CD4-positive, alpha-beta T cell treated with Interferon alpha-2 for 1 hour (primary cell): ENCODE measurements at places on chromosomes 13 and 19.

GRCh38 chr13:47139519-47139918 is 242.7 kb upstream of the HTR2A start:
- DNase-seq: no peak

DNA sequence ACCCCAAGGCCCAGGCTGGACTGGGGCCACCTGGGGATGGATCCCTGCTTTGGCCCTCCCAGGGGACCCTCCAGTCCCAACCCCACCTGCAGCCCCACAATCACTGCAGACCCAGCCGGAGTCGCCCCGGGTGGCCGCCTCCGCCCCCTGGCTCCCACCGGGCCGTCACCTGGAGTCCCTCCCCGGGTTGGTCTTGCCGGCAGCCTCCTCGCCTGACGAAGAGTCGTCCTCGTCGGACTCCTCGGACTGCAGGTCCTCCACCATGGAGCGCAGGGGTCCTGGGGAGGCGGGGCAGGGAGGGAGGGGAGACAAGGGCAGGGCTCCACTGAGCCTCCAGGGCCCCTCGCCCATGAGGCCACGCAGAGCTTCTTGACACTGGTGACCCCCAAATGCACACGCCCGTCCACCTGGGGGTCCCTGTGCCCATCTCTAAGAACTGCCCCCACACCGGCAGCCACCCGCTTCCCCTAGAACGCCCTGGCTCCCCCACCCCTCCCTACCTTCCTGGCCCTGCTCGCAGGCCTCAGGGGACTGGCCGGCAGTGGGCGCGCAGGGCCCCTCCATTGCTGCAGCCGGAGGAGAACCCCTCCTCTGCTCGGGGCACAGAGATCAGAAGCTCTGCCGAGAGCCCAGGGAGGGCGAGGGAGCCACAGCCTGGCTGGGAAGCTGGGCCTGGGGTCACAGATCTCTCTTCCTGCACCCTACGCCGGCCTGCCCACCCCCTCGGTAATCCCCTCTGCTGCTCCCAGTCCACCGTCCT is 63.4 kb downstream of the MLLT1 start:
- DNase-seq: no peak

DNA sequence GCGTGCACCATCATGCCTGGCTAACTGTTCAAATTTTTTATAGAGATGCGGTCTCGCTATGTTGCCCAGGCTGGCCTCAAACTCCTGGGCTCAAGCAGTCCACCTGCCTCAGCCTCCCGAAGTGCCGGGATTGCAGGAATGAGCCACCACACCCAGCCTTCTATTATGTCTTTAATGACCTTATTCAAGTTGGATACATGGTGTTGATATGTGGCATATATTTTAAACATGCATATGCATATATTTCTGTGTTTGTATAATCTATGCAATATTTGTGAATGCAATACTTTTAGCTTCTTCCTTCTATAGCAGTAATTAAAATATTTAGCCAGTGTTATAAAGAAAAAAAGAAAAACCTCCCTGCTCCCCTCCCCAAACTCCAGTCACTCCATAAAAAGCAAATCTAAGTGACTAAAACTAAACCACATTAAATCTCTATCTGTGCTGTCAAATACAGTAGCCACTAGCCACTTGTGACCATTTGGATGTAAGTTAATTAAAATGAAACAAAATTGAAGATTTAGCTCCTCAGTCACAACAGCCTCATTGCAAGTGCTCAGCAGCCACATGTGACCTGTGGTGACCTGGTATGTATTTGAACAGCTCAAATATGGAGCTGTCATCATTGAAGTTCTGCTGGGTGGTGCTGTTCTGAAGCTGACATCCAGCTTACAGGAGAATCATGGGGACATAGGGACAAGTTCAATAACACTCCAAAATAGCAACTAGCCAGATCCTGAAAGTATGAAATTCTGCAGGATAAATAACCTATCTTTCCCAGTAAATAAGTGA is 27.4 kb downstream of the FCGBP start:
- no peak for DNase-seq

- no peak for DNase-seq
These were observed 156.9 kb downstream of the ENOX1 start for GRCh38 chr13:43629691-43630480.

DNA sequence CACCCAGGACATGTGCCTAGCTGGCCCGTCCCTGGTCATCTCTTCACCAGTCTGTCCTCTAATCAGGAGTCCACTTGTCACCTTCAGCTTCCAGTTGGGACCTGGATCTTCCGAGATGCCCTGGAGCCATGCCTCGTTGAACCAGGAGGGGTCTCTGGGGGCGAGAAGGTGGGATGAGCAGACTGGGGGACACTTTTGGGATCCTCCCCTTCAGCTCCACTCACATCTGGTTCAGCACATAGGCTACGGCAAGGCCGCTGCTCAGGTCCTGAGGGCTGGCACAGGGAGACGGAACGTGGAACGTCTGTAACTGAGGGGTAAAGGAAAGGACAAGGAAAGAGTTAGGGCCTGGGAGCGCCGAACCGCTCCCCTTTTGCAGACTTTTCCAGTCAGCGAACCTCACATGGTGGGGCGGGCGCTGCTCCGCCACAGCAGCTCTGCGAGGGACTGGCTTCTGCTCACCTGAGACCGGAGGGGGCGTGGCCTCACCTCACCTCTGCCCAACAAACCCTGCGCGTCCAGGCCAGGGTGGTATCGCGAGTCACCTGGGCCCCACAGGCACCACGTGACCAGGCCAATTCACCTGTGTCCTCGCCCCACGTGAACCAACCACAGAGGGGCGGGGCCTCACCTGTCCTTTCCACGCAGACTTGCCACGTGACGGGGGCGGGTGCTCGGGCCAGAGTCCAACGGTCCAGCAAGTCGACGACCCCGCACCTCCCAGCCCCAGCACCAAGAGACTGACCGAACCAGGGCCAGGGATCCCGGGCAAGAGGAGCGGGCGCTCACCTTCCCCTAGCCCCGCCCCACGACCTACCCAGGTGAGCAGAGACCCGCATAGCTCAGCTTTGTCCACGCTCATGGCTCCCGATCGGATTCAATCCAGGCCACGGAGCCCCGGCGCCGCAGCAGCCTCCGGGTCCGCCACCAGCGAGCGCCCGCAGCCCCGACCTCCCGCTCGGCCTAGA is at the start of gene HOOK2:
HOOK2 (minus strand) TSS at position 965 of the 968 bp plus-strand sequence; CDS start at position 862, 103 bp downstream.
- peak; percentile 73 for DNase-seq

- DNase-seq: no peak
These were observed 16.2 kb downstream of the LAIR2 start for GRCh38 chr19:54518844-54519243.

DNA sequence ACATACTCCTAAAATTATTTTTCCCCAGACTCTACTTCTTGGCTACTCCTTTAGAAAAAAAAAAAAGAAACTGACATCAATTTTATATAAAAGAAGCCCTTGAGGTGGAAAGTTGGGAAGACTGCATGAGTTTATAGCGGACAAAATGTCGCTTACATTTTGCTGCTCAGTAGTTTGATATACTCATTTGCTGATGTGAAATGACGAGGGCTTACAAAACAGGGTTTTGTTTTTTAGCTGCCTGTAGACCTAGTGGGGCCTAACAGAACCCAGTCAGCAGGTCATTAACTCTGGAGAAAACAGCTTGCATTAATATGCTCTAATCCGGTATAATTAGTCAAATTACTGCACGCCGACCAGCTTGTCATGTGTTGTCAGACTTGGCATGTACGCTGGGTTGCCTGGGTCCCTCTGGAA is 37.6 kb upstream of the MAB21L1 start:
- DNase-seq: no peak

DNA sequence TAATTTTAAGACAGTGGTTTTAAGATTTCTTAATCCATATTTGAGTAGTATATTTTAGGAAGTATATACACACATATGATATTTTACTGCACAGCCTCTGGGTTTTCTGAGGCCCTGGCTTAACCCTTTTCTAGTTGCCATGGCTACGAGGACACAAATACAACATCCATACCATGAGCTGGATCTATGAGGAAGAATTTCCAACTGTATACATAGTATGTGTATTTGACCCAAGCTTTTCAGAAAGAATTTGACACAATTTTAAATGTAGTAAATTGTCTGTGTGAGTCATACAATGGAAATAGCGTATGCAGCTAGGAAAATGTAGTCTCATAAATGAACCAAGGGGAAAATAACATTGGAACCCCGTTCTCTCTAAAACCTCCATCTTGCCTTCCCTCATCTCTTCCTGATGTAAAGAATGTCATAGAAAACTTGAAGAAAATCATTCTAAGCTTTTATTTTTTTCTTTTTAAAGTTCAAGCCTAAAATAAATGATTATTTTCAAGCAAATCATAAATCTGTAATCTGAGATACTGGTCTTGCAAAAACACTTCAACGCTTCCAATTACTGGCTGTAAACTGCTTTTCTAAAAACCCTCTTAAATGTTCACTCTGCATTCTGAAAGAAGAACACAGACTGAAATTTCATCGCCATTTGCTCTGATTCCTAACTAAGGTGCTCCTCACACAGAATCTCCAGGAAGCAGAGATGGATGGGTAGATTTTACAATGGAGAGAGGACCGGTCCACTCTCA is 172.4 kb downstream of the LACC1 start:
- DNase-seq: no peak

DNA sequence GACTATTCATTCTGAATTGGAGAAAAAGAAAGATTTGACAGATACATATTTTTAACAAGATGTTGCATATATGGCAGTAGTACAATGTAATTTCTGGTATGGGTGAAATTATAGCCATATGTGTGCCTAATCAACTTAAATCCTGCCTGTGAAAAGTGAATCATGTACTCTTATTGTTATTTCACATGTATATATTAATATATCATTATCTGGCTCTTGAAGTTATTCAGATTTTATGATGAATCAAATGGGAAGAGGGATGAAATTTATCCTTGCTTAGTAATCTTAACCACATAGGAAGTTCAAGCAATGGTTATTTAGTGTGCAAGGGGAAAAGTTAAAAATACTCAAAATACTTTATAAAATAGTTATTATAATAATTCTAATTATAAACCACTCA is 80.5 kb downstream of the GPC6 start:
- no peak for DNase-seq

DNA sequence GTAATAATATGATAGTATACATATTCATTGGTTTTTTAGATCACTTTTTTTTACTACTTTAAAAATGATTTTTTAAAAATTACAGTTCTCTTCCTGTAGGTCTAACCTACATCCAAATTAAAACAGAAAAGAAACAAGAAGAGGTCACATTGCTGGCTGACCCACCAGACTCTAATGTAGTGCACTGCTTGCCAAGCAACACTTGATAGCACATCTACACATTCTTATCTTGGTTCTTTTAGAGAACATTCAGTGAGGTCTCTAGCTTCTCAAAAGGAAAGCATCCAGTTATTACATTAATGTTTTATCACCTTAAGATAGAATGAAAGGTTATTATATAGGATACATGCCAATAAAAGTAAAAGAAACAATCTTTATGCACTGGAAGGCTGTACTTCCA is 35.6 kb downstream of the NDFIP2 start:
- DNase-seq: no peak

- DNase-seq: no peak
These were observed 102.2 kb upstream of the MBNL2 start for GRCh38 chr13:97119943-97120342.

DNA sequence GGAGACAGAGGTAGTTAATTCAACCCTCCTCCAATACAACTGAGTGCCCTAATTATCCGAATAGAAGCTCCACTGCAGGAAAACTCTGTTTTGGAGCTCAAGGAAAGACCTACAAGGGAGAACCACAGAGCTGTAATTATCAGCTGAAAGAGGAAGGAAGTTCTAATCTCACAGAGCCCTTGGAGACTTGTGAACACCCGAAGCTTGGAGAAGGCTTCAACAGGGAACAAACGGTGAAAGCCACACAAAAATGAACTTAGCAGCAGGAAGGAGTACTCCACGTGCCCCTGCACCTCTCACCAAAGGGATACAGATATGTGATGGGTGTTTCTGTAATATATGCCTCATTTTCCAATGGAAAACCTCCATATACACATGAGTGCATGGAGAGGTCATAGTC is 61.1 kb downstream of the IRS2 start:
- DNase-seq: no peak

- no peak for DNase-seq
These were observed 97.5 kb downstream of the RGCC start for GRCh38 chr13:41554626-41555386.

DNA sequence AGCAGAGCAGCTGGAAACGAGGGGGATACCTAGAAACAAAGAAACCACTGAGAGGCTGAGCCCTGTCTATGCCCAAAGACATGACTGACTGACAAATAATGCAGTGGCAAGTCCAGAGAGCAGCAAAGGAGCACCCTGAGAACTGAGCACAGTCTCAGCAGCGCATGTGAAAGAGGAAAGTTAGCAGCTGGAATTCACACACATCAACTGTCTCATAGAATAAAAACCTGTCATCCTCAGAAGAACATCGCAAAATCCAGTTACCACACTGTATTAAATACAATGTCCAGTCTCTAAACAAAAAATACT is 24.1 kb upstream of the DLEU7 start:
- DNase-seq: no peak

GRCh38 chr19:677201-677600 is 1.0 kb downstream of the FSTL3 start:
- DNase-seq: no peak
